ENCODE measurements at places on chromosomes 4 and X.

DNA sequence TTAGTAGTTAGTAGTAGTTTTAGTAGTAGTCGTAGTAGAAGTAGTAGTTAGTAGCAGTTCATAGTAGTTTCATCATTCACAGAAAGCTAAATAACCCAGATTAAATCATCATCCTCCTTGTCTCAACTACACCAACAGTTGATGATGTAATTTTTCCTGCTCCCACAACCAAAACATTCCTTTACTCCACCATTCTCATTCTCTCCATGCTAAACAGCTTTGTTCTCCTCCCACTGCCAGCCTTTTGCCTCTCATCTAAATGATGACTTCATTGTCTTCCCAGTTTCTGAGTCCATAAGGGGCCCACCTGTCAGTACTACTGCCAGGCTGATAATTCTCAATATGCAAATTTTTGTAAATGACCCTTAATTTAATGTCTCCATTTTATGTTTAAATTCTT lies 68.9 kb downstream of the ARHGAP24 start:
- no peak for DNase-seq

DNA sequence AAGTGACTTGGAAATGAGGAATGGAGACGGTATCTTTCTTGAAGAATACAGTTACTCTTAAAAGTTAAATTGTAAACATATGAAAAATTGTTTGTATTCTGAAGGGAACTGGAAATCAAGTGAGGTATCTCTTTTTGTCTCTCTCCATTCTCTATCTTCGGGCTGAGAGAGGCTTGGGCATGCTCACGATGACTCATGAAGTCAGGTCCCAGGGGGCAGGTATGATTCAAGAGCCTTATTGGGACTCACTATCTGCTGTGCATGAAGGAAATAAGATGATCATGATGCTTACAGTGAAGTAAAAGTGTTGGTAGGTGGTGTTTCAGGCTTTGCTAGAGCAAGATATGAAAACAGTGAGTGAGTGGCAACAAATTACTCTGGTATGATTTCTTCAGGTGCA lies 200.4 kb upstream of the PITX2 start:
- DNase-seq, result no peak

- DNase-seq, result no peak
These were observed 3.2 kb downstream of the SPON2 start for GRCh38 chr4:1169171-1169671.

GRCh38 chr4:168835880-168836454 lies 174.1 kb downstream of the CBR4 start:
- DNase-seq, result no peak

- no peak for DNase-seq
These were observed 37.3 kb upstream of the MBTPS2 start for GRCh38 chrX:21802054-21802670.

DNA sequence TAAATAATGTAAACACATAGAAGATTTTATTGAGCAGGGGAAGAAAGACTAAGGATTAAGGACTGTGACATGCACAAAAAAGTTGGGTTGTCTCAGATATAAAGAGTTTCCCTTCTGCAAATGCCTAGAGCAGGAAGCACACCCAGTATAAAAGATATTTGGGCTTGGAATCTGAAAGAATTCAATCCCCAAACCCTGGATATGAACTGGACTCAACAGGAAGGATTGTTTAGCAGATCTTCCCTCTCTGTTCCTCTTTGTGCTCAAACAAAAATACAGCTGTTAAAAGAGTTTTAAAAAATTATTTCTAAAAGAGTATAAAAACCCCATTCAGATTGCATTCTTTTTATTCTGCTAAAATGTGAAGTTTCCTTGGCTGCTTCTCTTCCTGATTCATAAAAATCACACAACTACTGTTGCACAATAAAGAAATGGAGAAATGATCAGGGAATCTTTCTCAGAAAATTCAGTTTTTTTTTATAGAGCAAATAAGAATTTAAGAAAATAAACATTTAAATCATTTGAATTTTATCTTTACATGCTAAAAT lies 71.4 kb downstream of the PDLIM5 start:
- DNase-seq, result no peak

DNA sequence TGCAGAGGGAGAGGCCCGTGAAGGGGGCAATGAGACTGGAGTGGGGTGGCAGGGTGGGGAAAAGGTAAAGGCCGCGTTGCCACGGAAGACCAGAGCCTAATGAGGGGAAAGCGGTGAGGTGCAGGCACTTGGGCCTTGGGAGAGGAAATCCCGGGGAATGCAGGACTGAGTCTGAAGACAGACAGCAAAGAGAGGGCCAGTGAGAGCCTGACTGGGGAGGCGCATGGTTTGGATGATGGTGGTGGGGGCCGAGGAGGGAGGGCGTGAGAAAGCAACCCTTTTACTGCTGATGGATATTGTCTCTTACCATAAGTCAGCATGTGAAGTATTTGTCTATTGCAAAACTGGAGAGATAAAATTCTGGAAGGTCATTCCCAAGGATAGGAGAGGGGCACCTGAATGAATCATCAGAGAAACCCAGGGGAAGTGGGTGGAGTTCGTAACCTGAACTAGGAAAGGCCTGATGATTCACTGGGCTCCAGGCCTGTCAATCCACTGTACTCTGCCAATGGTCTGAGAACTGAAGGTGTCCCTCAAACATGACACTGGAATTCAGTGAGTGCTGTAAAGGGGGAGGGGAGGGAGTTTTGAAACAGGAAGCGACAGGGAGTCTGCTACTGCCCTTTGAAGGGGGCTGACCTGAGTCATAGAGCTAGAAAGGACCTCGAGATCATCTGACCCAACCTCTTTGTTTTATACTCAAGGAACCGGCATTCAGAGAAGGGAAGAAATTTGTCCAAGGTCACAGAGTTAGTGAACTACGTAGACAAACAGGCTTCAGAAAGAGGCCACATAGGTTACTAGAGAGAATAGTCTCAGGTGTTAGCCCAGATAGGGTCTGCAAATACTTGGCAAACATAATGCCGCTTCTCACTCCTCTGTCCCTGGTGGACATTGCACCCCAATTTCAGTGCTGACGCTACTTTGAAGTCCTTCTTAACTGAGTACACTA lies 52.2 kb downstream of the NALF2 start:
- DNase-seq, result no peak

Measured in activated T-cell treated with anti-CD3 and anti-CD28 coated beads, Interleukin-2, amount 50 U/mL, for 24 hours (primary cell).